ENCODE measurements at places on chromosomes 2 and 18.
A peak's percentile ranks its signal among the peaks of the same experiment; 100 is the strongest.

DNA sequence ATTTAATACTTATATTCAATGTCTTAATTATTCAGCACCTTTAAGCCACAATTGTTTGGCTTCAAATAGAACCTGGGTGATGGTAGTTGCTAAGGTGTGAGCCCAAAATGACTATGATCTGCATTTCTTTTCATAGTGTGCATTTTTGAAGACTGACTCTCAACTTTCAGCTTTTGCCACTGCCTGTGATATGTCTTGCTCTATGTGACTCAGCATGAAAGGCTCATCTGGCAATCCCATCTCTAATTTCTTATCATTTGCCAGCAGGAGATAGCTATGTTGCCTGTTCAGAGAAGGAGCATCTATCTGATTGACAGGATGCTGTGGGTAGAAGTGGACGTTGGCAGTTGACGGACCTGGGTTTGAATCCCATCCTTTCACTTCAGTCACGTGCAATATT is 34.5 kb upstream of the CCDC93 start:
- DNase-seq, result no peak

GRCh38 chr2:237864940-237865622 is 5.7 kb downstream of the RAMP1 start:
- no peak for DNase-seq

GRCh38 chr2:126676221-126677175 is 20.5 kb downstream of the GYPC start:
- no peak for DNase-seq

- no peak for DNase-seq
Measured at GRCh38 chr2:38551171-38551570, 51.6 kb downstream of the HNRNPLL start.

- no peak for DNase-seq
Measured at GRCh38 chr2:56450047-56450446, 266.3 kb downstream of the CCDC85A start.

DNA sequence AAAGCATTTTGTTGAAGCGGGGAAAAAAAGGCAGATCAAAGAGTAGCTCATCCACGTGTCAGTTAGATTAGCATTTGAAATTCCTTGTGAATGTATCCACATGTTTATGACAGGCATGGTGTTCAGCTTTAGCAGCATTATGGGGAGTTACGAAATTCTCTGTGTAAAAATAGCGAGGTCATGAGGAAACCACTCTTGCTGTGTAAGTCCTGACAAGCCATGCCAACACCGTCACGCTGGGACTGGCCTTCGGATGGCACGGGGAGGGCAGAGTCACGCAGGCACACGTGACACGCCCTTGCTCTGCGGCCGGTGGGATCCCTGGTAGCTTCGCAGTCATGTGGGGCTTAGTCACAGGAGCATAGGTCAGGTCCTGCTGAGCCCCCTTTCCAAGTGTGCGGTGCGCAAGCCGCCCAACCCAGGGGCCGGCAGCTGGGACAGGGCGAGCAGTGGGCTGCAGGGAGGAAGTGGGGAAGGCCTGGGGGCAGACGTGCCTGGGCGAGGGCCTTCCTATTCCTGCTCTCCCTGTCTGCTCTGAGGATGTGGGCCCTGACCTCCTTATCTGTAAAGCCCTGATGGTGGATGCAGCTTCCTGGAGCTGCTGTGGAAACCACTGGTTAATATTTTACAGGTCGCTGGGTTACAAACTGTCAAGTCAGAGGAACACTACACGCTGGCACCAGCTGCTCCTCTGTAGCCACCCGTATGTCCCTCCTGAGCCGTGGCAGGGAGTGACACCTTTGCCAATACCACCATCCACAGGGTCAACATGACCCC is 18.0 kb downstream of the MBP start:
- peak; percentile 77 for DNase-seq

- DNase-seq, result peak; percentile 45
Measured at GRCh38 chr2:108927936-108928659, 60.9 kb downstream of the EDAR start.

- no peak for DNase-seq
Measured at GRCh38 chr2:37885329-37885993, 39.6 kb upstream of the RMDN2 start.

DNA sequence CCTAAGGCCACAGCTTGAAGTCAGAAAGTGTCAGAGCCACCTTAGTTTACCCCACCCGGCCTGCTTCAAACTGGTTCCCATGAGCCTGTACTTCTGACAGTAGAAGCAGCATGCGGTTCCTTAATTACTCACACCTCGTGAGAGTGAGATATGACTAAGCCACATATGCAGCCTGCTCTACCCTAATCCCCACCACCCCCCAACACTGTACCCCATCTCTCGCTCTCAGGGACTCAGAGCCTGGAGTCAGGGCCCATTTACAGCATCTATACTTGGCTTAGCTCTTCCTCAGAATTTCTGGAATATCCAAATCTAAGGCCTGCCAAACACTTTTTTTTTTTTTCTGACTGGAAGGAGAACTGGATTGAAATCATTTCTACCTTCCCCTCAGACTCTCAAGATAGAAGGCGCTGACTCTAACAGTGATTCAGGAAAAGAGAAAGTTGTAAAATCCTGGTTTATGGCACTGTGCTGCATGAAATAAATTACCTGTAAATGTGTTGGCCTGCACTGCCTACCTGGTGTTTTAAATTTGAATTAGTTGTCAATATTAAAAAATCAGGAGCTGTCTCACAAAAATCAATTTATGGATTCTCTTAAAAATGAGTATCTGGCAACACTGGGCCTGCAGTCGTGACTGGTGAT is 360.0 kb downstream of the RND3 start:
- no peak for DNase-seq

GRCh38 chr2:119333833-119334232 is 32.8 kb downstream of the C2orf76 start:
- no peak for DNase-seq

GRCh38 chr18:41128126-41128525 is 826.9 kb upstream of the PIK3C3 start:
- DNase-seq, result no peak

- DNase-seq, result no peak
Measured at GRCh38 chr2:191515551-191515950, 162.4 kb upstream of the NABP1 start.

- no peak for DNase-seq
Measured at GRCh38 chr2:216477283-216478035, 21.2 kb upstream of the RPL37A start.

GRCh38 chr18:40485318-40485717 is 1469.7 kb upstream of the PIK3C3 start:
- DNase-seq, result no peak

GRCh38 chr2:112834396-112835037 is 2.1 kb downstream of the IL1B start:
- peak; percentile 89 for DNase-seq

DNA sequence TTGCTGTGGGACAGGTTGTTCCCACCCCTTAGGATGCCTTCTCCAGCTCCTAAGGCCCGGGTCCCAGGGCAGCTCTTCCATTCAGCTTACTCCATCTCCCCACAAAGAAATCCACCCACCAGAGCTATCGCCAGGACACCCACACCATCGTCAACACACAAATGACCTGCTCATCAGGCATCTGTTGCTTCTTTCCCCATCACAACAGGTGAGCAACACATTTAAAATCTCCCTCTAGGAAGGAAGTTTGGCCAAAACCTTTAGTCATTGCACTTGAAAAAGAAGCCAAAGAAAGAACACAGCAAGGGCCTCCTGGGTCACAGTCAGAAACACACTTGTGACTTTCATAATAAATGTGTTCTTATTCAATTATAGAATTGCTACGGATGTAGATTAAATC is 289.0 kb downstream of the PIEZO2 start:
- no peak for DNase-seq

DNA sequence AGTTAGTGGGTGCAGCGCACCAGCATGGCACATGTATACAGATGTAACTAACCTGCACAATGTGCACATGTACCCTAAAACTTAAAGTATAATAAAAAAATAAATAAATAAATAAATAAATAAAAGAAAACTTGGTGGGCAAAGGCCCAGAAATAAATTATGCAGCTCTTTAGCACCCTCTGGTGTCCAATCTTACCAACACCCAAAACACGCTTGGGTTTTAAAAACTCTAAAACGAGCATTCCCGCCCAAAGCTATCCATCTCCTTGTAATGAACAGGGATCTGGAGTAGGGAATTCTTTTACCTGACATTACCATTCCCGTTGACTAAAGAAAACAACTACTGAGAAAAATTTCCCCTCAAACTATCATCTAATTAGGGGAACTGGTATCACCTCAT is 2005.9 kb upstream of the CELF4 start:
- DNase-seq, result no peak

DNA sequence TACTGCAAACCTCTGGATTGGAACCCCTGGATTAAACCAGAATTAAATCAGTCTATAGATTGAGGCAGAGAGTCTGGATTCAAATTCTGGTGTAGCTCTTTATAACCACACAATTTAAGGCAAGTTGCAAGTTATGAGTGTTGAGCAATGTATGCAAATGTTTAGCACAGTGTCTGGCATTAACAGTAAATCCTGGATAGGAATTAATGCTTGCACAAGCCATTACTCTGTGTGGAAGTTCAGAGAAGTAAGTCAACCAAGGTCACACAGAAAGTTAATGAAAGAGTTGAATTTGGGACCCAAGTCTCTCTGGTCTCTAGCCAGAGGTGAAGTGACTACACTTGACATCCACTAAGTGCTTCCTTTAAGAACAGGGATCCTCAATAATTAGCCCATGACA is 2.0 kb upstream of the MARCO start:
- no peak for DNase-seq

DNA sequence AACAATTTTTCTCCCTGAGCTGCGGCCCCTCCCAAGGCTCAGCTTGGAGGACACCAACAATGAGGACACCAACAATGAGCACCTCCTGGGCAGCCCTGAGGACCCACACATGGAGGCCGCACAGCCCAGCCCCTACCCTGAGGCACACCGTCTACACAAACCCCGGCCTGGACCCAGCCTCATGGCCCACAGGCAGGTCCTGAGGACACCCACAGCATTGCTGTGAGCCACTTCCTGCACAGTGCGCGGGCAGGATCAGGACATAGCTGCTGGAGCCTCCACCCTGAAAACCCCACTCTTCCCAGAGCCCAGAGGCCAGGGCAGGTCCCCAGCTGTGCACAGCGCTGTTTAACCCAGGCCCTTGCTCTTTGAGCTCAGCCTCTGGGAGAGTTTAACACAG is 194.3 kb downstream of the RTP5 start:
- no peak for DNase-seq

DNA sequence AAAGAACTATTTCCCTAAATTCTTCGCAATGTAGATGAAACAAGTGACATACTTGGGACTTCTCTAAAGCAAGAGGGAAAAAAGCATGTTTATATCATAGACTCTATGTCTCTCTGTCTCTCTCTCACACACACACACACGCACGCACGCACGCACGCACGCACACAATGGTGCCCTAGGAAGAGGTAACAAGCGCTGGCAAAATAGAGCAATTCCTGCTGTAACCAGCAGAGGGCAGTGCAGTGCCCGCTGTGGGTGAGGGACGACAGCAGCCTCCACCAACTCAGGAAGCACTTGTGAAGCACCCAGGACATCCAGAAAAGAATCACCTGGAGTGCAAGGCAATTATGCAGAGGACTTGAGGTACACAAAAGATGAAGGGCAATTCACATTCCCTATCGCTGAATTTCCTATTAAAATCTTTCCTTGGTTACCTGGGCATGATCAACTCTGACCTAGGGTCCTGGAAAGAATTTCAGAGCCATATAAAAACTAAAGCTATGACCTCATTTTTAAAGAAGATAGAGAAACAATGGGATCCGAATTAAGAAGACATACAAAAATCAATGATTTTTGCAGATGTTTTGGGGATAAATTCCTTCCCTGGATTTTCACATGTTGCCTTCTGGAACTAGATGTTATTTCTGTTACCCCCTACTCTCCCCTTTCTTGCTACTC is 166.4 kb downstream of the PDE11A start:
- peak; percentile 42 for DNase-seq

- no peak for DNase-seq
Measured at GRCh38 chr2:51526766-51527165, 494.8 kb upstream of the NRXN1 start.

GRCh38 chr2:70942396-70943204 is 6.9 kb downstream of the ATP6V1B1 start:
- DNase-seq, result no peak

GRCh38 chr18:10791169-10791831 is 265.5 kb downstream of the NAPG start:
- DNase-seq, result no peak

DNA sequence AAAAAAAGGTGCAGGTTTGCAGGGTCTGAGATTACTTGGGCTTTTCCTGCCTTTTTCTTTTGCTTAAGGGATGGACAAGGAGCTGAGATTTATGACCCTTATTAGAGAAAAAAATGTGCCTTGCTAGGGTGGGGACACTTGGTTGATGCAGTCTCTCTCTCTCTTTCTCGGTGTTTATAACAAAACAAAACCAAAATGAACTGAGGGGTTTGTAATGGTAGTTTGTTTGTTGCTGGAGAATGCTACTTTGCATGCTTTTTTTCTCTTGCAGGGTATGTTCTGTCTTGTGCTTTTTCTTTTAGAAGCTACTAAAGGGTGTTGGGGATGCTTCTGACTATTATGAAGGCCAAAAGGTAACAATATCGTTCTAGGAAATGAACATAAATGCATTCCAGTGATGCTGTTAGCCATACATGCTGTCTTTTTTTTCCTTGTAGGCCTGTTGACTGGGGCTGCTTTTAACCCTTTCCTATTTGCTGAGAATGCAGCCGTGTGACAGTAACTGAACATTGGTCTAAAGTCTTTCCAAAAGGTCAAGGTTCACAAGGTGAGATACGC is 435 bp downstream of the ZNF532 start:
- DNase-seq, result no peak

- DNase-seq, result no peak
Measured at GRCh38 chr2:9004338-9005204, 1.1 kb upstream of the MBOAT2 start.

- no peak for DNase-seq
Measured at GRCh38 chr18:74654638-74655037, 57.0 kb downstream of the ZNF407 start.

DNA sequence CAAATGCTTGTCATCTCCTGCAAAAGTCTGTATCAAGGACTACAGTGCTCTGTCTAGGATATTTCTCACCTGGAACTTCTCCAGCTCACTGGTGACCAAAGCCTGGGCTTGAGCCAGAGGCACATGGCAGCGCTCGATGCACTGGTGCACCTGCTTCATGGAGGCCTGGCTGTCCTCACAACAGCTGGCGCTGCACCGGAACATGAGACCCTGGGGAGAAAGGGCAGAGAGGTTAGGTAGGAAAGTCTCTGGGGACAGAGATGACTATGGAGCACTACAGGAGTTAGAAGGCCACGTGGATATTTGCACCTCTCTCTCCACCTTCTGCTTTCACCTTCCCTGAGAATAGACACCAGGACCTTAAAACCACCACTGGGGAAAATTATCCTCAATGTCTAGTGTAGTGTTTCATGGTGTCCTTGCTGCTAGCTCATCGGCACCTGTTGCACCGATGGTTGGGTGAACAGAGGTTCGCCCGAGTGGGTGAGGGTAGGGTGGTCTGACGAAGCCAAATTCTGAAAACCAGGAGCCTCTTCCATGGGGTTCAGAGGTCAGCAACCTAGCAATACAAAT is 1.0 kb downstream of the FAM136A start:
- DNase-seq, result no peak

DNA sequence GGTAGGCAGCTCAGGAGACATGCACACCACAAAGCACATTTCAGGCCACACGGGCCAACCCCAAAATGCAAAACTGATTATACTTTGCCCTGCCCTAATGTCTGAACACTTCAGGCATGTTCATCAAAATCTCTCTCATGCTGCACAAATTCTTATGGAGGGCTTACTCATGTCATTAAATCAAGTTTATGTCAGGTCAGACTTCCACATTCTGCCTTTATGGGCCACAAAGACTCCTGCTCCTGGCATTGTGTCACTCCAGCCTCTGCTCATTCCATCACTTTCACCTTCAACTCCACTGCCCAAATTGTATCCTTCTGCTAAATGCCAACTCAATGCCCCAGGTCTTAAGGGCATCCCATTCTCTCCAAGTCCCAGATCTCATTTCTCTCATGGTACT is 9.2 kb downstream of the UXS1 start:
- no peak for DNase-seq

Data from left colon (tissue), 2 donors.